Left ventricle myocardium inferior (tissue), 1 donor: ENCODE measurements at places on chromosomes 16 and 17. TPM values are rescaled to one million over a fixed set of nuclear protein-coding genes. Genes with fewer than 3 reads are reported as not detected.

- no peak for DNase-seq
Observed at GRCh38 chr16:12208341-12209035, 232.0 kb downstream of the SNX29 start.

GRCh38 chr17:39820987-39821386 is 43.1 kb downstream of the IKZF3 start:
- DNase-seq, result no peak

GRCh38 chr17:9521062-9521461 is 54.6 kb downstream of the STX8 start:
- DNase-seq, result no peak

GRCh38 chr16:21161211-21161610 is 2.7 kb downstream of the LDAF1 start:
- no peak for DNase-seq

DNA sequence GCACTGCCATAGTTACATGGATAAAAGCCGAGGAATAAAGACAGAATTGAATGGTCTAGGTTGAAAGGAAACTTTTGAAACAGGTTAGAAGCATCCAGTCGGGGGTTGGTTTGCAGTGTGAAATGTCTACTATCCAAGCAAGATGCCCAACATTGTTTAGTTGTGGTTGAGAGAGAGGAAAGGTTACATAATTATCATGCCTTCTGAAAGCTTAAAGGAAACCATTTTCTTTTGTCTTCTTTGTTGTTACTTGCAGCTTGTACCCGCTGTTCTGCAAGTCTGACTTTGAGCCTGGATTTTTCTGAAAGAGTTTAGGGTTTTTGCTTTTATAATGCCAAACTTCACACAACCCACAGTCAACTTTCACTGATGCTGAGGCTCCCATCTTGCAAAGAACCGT is 167.9 kb downstream of the AXIN2 start:
- DNase-seq, result no peak

DNA sequence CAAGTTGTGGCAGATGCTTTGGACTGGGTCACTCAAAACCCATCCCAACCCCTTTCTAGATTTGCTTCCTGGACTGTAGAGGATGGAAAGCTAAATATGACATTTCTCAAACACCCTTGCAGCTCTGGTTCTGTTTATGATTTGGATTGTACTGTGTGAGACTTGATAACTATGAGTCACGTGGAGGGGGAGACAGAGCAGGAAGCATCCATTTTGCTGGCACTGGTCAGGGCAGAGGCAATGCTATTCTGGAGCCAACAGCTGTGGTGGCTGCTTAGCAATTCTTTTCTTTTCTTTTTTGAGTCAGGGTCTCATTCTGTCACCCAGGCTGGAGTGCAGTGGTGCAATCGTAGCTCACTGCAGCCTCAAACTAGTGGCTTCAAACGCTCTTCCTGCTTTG is 13.6 kb upstream of the TERF2 start:
- no peak for DNase-seq

- no peak for DNase-seq
Observed at GRCh38 chr16:12735805-12736204, 67.9 kb downstream of the CPPED1 start.

DNA sequence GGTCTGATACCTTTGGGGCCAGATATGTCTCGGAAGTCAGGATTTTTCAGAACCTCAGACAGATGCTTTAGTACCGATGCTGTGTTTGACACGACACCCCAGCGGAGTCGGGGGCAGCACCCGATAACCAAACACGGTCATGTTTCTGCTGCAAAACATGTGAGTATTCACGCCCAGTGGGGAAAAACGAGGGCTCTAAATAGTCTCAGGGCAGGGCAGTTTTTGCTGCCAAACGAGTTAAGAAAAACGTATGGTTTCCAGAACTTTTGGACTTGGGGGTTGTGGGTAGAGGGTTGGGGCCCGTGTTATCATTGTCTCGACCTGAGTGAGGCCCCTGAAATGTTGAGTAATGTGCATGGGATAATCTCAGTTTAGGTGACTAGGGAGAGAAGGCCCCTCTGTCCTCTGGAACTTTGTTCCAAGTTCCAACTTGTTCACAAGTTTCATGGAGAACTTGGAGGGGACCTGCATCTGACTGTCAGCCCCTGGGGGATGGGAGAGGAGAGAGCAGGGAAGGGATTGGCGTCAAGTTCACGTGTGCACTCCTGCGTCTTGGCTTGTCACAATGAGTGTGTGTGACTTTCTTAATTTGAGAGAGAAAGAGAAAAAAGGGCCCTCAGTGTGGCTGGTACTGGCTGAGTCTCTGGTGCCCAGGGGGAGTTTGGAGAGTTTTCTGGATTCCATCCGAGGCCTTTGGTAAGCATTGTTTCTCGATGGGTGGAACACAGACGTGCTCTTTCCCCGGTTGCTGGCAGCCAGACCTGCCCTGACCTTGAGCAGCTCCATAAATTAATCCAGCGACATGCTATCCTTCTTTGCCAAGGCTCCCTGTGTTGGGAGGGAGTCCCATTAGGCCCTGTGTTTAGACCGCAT is 83.9 kb upstream of the CIBAR2 start:
- DNase-seq, result no peak

GRCh38 chr17:22265807-22266206 is 573.5 kb downstream of the KCNJ18 start:
- no peak for DNase-seq

HES7 gene
- not detected for total RNA-seq

MTSS2 gene
- total RNA-seq, result 83.9 TPM

FBXW10 gene
- 0.08 TPM for total RNA-seq
